Upper lobe of left lung (tissue), 6 donors: ENCODE measurements at places on chromosomes 12 and 14. TPM values are rescaled to one million over a fixed set of nuclear protein-coding genes. Genes with fewer than 3 reads are reported as not detected.

The ARHGDIB gene
- 198 TPM for total RNA-seq

The PZP gene
- 2.0 TPM for total RNA-seq

The GPRC5A gene
- 194 TPM for total RNA-seq

The LYSET gene
- 31.7 TPM for total RNA-seq

The PTCSC3 gene
- total RNA-seq, result 0.83 TPM

The EPYC gene
- total RNA-seq, result not detected

The TAS2R42 gene
- not detected for total RNA-seq

The DCD gene
- total RNA-seq, result not detected

The CLEC2A gene
- total RNA-seq, result not detected

The IFNG-AS1 gene
- total RNA-seq, result 0.37 TPM

The C14orf180 gene
- not detected for total RNA-seq

The PIWIL1 gene
- total RNA-seq, result not detected

The LEMD3 gene
- total RNA-seq, result 61.8 TPM

The EIF2S1 gene
- total RNA-seq, result 88.2 TPM

The KRT72 gene
- total RNA-seq, result not detected

The KRT83 gene
- total RNA-seq, result not detected

The SLC22A17 gene
- total RNA-seq, result 11.1 TPM

The SLC6A12 gene
- total RNA-seq, result 9.2 TPM
